ENCODE measurements at places on chromosomes 11 and 22.
A peak's percentile ranks its signal among the peaks of the same experiment; 100 is the strongest.

- DNase-seq = no peak
Measured at GRCh38 chr11:111975076-111975806, 38.1 kb downstream of the DIXDC1 start.

GRCh38 chr11:90845126-90845525 lies 622.3 kb upstream of the CHORDC1 start:
- no peak for DNase-seq

DNA sequence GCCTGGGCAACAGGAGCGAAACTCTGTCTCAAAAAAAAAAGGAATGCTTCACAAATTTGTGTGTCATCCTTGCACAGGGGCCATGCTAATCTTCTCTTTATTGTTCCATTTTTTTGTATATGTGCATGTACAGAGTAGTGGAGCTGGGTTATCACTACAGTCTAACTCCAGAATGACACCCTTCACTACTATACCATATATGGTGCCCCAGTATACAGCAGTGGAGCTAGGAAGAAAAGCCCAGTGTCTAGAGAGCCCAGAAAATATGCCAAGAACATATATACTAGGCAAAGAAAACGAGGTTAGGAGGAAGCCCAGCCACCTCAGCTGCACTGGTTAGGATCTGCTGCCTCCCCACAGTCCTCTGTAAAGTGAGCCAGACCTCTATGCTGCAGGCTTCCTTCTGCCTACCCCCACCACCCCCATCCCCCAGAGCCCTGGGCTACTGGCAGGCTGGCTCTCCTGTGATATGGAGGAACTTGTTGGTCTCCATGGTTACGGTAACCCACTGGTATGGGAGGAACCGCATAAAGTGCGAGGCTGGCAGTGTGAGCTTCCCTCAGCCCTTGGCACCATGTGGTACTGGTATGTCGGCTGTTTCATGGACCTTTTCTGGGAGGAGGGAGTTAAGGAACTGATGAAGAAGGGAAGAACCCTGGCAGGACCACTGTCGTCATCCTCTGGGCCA lies 34.3 kb downstream of the RCOR2 start:
- no peak for DNase-seq

DNA sequence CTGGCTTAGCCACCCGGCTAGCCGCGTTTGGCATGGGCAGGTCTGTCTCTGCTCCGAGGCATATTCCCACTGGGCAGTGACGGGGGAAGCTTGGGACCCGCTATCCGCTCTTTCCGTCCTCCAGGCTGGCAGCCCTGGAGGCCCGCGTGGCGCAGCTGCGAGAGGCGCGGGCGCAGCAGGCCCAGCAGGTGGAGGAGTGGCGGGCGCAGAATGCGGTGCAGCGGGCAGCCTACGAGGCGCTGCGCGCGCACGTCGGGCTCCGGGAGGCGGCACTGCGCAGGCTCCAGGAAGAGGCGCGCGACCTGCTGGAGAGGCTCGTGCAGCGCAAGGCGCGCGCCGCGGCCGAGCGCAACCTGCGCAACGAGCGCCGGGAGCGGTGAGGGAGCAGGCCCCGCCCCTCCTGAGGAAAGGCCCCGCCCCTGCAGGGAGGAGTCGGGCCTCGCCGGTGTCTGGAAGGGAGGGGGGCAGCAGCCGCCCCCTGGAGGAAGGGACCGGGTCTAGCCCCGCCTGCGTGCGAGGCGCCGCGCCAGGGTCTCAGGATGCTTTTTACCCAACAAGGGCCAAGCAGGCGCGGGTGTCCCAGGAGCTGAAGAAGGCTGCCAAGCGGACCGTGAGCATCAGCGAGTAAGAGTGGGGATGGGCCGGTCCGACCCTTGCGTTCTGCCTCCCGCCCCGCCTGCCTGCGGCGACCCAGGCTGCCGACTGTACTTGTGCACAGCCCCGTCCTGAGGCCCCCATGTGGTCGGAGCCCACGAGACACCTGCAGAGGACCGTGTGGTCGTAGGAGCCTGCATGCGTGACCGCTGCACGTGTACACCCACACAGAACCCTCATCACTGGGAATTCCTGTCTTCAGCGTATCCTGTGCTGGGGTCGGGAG lies 7.9 kb downstream of the ATG16L2 start:
- peak; percentile 74 for DNase-seq

- peak; percentile 17 for DNase-seq
Measured at GRCh38 chr11:118295815-118296454, 8.6 kb upstream of the CD3E start.

DNA sequence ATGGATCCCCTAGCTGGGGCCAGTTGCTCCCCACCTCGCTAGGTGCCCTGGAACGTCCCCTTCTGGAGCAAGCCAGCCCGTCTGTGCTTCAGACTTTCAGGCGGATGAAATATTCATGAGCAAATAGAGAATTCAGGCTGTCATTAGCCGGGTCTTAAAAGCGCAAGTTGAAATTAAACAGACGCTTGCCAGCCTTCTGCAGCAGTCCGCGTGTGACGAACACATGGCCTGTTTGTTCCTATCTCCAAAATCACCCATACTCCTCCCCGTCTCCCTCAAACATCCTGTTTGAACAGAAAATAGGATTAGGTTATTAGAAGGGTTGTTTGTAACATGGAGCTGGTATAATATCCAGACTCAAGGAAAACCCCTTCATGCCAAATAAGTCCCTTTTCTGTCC lies 38.7 kb downstream of the MYO18B start:
- no peak for DNase-seq

DNA sequence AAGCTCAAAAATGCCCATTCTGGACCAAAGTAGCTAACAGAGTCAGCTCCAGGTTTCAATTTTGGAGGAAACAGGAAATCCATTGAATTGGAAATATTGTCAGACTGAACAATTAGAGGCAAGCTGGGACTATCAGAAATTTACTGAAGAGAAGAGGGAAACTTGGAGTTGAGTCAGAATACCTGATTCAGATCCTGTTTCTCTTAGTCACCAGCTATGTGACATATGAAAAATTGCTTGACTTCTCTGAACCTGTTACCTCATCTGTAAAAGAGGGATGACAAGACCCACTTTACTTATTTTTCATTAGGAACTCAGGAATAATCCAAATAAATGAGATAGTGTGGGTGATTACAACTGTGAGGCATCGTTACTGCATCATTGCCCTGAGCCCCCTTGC lies 148.9 kb upstream of the CADM1 start:
- DNase-seq = no peak

GRCh38 chr11:75303544-75304224 lies 47.8 kb downstream of the ARRB1 start:
- no peak for DNase-seq

- DNase-seq = no peak
Measured at GRCh38 chr11:16935518-16936302, 78.5 kb downstream of the PLEKHA7 start.

DNA sequence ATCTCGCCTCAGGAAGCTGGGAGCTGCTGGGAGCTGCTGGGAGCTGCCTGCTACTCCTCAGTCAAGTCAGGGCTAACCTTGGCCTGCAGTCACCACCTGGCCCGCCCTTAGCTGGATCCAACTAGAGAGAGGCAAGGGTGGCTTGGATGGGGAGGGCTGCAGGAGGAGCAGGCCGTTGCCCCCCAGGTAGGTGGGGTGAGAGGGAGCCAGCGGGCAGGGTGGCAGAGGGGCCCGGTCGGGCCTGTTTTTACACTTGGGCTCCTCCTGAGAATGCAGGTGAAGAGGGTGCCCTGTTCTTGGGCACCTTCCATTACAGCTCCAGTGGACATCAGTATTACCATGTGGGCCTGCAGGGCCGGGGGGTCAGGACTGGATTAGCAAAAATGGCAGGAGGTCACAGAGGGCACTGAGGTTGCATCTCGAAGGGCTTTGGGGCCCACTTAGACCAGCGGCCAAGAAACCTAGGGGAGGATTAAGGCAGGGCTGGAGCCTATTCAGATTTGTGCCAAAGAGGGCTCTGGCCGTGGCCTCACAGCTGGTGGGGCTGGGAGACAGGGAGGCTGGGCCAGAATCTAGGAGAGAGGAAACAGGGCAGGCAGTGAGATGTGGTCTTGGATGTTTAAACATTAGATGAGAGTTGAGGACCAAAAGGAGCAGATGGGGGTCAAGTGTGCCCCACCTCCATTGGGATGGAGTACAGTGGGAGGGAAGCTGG lies 60.8 kb upstream of the TTLL12 start:
- DNase-seq = no peak

DNA sequence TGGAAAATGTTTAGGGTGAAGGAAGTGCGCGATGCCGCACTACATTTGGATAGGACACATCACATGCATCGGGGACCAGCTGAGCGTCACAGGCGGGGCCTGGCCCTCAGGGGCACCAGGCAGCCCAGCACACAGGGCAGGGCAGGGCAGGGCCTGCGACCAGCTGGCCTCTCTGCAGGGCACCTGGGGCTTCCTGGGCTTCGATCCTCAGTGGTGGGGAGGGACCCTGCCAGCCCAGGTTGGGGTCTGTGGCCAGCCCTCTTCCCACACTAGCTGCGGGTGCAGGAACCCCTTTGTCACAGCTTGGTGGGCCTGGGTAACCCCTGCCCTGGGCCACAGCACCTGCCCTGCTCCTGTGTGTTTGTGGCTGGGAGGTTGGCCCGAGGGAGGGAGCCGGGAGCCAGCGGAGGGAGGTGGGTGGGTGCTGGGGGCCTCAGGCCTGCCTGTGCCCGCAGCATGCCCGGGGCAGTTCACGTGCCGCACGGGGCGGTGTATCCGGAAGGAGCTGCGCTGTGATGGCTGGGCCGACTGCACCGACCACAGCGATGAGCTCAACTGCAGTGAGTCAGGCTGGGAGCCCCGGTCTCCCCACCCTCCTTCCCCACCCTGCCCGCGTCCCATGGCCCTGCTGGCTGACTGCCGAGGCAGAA lies 37.9 kb downstream of the ST14 start:
- no peak for DNase-seq

- no peak for DNase-seq
Measured at GRCh38 chr11:19344661-19345518, 104.1 kb upstream of the E2F8 start.

DNA sequence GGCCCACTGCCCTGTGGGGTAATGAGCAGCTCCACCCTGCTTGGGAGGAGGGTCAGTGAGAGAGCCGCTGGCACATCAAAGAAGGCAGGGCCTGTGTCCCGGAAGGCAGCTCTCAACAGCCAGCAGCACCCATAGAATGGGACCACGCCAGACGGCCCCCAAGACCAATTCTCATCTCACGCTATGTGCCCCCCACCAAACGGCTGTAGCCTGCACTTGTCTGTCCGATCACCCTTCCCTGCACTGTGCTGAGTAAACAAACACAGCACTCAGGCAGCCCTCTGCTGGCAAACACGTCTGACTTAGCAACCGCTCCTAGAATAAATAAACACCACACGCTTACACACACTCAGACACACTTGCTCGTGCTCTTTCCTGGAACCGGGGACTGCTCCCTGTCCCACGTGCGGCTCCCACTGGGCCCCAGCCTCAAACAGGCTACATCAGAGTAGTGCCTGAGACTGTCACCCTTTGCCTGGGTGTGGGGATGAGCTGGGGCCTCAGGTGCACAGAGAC lies 53.2 kb upstream of the CDON start:
- no peak for DNase-seq

DNA sequence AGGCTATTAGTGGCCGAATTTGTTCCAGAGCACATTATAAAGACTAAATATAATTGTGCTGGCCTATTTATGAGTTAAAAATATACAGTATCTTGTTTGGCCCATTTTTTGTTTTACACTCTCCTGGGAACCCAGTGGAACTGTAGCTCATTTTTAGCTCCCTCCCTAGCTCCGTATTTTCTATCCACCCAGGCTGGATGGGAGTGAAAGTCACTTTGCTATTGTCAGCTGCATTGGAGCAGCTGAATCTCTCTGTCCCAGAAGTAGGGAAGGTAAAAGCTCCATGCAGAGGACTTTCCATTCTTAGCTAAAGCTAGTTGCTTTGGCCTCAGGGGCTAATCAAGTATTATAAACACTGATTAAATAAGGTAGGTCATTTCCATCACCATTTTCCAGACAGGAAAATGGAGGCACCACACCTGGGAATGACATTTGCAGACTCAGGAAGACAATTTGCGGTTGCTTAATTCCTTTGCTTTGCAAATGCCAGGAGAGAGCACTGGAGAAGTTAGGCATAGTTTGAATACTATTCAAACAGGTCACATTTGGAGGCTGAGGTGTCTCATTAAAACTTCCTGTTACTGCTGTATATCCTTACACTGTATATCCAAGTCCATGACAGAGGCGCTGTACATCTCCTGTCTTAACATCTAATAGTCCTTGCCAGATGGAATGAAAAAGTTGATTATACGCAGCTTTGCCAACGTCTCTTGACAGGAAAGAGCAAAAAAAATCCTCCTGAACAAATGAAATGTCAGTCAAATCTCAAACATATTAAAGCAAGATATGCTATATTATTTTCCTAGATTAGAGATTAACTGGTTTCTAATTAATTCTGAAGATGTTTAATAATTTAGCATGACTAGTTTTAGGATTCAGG lies 338.1 kb upstream of the KIRREL3 start:
- no peak for DNase-seq

DNA sequence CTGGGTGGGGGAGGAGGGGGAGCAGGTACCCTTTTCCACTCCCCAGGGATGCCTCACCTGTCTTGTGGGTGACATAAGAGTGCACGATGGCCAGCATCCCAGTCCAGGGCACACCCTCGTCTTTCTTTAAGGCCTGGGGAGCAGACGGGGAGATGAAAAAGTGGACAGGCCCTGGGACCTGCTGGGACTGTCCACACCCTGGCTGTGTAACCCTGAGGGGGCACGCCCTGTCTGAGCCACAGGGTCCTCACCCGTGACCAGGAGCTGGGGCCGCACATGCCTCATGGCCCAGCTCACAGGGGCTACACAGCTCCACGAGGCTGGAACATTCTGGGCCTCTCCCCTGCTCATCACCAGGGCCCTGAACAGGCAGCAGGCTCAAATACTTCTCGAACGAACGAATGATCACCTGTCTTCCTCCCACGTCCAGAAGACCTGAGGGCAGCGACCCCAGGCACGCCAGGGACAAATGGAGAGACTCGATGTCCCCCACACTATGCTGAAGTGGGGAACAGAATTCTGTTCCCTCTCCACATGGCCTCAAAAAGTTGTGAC lies 123.9 kb downstream of the PHF21B start:
- DNase-seq = no peak

- no peak for DNase-seq
Measured at GRCh38 chr11:28566339-28567089, 458.3 kb downstream of the METTL15 start.

All from hematopoietic multipotent progenitor cell treated with erythropoietin and hydrocortisone succinate and interleukin-3 and kit ligand, for 17 days (in vitro differentiated cells).